ENCODE measurements at places on chromosomes 3 and 15.

- DNase-seq: no peak
Observed at GRCh38 chr15:53328341-53328740, 431.1 kb downstream of the WDR72 start.

DNA sequence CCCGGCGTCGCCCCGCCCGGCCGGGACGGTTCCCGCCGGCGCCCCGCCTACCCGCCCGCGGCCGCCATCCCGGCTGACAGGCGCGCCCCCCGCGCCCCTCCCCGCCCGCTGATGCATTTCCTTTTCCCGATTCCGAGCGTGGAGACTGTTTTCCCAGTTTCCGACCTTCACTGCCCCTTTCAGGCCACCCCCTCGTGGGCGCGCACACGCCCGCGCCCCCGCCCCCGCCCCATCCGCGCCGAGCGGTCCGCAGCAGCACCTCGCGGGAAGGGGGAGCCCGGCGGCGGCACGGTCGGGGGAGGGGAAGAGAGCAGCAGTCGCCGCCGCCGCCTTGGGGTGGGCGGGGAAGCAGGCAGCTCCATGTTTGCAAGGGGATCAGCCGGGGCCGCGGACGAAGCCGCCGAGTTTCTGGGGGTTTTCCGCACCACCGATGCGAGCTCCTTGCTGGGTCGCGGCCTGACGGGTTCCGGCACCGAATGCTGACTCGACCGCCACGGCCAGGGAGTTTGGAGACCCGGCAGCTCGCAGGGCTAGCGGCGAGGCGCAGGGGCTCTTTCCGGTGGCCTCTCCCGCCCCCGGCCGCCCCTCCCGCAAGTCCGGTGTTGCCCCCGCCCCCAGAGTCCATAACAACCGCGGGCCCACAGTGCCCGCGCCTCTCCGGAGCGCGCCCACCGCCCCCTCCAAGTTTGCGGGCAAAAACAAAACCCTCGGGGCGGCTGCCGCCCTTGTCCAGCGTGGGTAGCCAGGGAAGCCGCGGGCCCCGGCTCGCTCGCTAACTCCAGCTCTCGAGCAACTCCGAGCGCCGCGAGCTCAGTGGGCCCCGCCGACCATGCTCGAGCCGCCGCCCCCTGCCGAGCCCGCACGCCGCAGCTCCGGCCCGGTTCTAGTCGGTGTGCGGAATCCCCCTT is 3.2 kb upstream of the SIN3A start:
- peak; percentile 76 for DNase-seq

GRCh38 chr15:100650685-100651084 is 48.3 kb downstream of the ASB7 start:
- no peak for DNase-seq

- DNase-seq: no peak
Observed at GRCh38 chr3:139135657-139136056, 91.0 kb upstream of the PRR23C start.

GRCh38 chr15:54520616-54521015 is 542.4 kb downstream of the UNC13C start:
- no peak for DNase-seq

DNA sequence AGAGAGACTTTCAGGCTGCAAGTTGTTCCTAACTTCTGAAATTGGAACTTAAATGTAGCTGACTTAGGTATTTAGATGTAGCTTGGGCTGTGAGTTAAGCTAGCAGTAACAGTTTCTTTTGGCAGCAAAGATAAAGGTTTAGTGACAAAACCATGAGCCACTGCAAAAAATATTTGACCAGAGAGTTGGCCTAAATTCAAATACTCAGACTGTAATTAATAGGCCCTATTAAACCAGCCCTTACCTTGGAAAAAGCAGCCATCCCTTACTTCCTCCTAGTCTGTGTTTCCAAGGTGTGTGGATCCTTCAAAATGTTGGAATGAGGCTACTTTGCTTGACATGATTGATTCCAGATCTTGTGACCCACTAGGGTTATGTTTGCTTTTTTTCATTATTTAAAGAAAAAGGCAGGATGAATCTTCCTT is 8.2 kb downstream of the TPM1 start:
- no peak for DNase-seq

- DNase-seq: no peak
Observed at GRCh38 chr3:111368056-111368455, 173.9 kb upstream of the CD96 start.

- no peak for DNase-seq
Observed at GRCh38 chr3:71629711-71630110, 46.2 kb upstream of the FOXP1 start.

DNA sequence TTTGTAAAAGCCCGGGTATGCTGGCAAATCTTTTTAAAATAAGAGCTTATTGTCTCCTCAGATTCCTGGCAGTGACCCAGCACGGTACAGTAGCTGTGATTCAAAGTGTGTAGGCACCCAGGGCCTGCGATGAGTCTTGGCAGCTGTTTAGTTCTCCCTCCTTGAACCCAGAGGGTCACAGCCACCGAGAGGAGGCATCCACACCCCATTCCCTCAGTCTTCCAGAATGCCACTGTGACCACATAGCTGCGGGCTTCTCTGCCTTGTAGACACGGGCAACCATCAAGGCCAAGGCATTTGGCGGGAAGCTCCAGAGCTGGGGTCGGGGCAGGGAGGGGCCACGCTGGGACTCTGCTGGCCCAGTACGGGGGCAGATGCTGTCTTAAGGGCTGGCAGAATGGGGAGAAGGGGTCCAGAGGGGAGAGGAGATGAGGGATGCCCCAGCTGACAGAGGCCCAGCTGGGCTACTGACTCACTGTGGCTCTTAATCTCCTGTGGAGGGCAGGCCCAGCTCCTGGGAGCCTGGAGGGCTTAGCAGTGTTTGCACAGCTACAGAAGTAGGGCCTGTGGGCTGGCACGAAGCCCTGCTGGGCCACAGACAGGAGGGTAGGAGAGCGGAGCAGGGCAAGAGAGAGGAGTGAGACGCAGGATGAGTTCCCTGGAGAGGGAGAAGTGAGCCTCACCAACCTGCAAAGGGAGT is 68.8 kb upstream of the DLG1 start:
- no peak for DNase-seq

GRCh38 chr3:94374439-94375161 is 311.7 kb downstream of the NSUN3 start:
- DNase-seq: no peak

GRCh38 chr3:78881501-78881900 is 886.3 kb downstream of the ROBO1 start:
- DNase-seq: no peak

- no peak for DNase-seq
Observed at GRCh38 chr15:60594071-60594470, 115.1 kb upstream of the ICE2 start.

DNA sequence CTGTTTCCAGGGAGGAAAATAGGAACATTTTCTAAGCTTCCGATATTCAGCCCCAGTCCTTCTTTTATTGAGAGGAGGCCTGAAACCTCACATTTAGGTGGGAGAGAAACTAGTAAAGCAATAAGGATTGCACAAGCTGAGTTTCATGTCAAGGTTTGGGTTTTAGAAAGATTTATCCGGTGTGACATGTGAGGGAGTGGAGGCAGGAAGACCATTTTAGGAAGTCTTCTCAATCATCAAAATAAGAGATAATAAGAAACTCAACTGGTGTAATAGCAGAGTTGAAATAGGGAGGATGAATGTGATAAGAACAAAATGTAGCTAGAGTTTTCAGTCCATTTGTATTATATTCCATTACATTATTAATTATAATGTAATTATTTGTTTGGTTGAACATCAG is 27.7 kb upstream of the CLDN16 start:
- DNase-seq: no peak

- no peak for DNase-seq
Observed at GRCh38 chr3:38165722-38166387, 518 bp downstream of the OXSR1 start.

DNA sequence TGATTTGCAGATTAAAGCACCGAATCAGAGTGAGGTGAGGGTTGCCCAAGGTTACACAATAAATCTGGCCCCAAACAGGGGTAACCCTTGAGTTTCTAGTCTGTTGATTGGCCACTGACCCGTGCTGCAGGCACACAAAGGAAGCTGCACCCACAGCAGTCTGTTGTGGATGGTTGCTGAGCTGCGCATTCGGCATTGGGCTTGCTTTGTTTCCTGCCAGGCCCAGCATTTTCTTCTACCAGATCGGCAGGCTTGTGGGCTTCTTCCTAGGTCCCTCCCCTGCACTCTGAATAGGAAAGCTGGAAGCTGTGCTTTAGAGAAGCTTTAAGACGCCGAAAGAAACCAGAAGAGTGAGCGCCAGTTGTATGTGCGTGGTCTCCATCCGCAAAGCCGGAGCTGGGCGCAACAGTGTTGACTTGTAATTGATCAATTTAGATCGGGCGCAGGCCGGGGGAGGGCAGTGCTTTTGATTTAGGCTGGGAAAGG is 12.1 kb downstream of the B3GNT5 start:
- no peak for DNase-seq

- no peak for DNase-seq
Observed at GRCh38 chr15:82952158-82953081, at the start of gene HOMER2. Gene HOMER2 (minus strand): TSS chr15:82952720. CDS start chr15:82952535, 185 bp downstream.

DNA sequence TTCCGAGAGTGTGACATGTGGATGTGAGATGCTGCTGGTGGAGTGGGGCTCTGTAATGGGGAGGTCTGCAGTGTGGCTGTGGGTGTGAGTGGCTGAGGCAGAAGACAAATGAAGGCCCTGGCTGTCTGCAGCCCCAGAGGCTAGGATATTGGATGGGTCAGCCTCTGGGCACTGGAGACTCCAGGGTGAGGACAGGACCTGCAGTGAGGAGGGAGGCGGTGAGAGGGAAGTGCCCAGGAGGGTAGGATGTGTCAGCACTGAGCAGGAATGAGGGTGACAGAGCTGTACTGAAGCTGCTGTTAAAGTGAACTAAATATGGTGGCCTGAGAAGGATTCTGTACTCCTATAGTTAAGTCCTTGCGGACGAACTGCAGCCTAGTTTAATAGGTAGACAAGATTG is 27.3 kb upstream of the PXYLP1 start:
- no peak for DNase-seq

DNA sequence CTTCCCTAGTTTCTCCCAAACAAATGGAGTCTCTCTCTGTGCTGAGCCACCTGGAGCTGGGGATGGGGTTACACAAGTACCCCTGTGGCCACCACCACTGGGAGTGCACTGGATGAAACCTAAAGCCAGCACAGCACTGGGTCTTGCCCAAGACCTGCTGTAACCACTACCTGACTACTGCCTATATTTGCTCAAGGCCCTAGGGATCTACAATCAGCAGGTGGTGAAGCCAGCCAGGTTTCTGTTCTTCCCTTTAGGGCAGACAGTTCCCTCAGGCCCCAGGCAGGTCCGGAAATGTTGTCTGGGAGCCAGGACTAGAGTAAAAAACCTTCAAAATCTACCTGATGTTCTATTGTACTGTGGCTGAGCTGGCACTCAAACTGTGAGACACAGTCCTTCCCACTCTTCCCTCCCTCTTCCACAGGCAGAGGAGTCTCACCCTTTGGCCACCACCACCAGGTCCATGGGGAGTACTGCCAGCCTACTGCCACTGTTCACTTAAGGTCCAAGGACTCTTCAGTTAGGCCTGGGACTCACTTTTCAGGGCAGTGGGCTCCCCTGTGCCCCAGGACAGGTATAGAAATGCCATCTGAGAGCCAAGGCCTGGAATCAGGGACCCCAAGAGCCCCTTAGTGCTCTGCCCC is 23.8 kb downstream of the C3orf20 start:
- no peak for DNase-seq

GRCh38 chr3:52204337-52205073 is 6.5 kb downstream of the ALAS1 start:
- no peak for DNase-seq

DNA sequence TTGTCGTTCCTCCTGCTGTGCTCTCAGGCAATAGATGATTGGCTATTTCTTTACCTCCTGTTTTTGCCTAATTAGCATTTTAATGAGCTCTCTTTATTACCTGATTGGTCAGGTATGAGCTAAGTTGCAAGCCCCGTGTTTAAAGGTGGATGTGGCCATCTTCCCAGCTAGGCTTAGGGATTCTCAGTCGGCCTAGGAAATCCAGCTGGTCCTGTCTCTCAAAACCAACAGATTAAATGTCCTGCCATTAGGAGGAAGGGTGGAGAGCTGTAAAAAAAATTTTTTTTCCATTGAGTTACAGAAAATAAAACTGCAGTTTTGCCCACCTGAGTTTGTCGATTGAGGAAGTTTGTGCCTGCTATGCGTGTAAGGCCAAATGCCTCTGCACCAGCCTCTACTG is 5.4 kb upstream of the ACSBG1 start:
- DNase-seq: no peak
